ENCODE measurements at places on chromosomes 5 and 9. TPM values are rescaled to one million over a fixed set of nuclear protein-coding genes. Genes with fewer than 3 reads are reported as not detected.

DNA sequence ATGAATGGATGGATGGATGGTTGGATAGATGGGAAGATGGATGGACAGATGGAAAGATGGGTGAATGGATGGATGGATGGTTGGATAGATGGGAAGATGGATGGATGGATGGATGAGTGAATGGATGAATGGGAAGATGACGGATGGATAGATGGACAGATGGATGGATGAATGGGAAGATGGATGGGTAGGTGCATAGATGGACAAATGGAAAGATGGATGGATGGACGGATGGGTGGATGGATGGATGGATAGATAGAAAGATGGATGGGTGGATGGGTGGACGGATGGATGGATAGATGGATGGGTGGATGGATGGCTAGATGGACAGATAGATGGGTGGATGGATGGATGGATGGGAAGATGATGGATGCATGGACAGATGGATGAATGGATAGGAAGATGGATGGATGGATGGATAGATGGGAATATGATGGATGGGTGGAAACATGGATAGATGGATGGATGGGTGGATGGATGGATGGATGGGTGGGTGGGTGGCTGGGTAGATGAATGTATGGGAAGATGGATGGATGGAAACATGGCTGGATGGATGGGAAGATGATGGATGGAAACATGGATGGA, 16.5 kb upstream of the EXOC3 start:
- DNase-seq, result no peak

GRCh38 chr5:71886406-71886805, 167.3 kb downstream of the CARTPT start:
- DNase-seq, result no peak

DNA sequence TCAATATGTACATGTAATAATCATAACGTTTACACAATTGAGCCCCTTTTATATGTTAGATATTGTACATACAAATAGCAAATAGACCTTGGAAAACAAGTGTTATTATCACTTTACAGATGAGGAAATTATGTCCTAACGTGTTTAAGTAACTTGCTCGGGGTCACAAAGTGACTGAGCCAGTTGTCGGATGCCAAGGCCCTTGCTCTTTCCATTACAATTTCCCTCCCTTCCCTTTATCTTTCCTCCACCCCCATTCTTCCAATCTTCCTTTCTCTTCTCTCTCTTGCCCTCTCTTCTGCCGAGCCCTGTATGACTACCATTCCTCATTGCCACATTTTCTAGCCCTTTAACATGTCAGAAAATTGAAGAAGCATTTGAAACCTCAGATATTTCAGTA, 34.4 kb upstream of the RAD23B start:
- no peak for DNase-seq

DNA sequence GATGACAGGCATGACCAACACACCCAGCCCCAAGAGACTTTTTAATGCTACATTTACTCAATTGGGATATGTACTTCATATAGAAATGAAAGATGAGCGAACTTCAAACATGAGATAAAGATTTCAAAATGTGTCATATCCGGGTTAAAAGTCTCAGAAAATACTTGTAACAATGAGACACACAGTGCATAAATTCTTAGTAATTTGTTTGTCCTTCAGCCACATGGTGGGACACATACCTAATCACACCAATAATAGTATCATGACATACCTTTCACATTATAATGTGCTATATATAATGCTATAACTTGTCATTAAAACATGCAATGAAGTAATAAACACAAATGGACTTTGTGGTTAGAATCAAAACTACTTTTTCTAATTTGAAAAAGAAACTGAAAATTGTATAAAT, 204.7 kb upstream of the RFX3 start:
- DNase-seq, result no peak

DNA sequence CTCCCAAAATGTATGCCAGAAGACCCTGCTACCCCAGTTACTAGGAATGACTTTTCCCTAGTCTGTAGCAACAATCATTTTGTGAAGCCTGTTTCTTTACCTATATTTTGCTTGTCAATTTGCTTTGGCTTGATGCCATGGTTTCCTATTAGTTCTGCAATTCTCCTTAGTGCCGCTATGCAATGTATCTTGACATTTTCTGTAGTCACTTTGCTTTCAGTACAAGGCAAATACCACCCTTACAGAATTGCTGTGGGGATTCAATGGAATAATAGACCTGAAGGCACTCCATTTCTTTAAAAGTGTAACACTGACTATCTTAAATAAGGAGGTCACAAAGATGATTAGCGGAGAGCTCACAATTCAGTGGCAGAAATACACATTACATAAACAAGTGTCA, 291.1 kb downstream of the NR2F1-AS1 start:
- DNase-seq, result no peak

Gene APC
- polyA plus RNA-seq, result 35.3 TPM

Gene PCDHAC2
- polyA plus RNA-seq, result 0.93 TPM

Gene BAAT
- polyA plus RNA-seq, result 0.47 TPM

DNA sequence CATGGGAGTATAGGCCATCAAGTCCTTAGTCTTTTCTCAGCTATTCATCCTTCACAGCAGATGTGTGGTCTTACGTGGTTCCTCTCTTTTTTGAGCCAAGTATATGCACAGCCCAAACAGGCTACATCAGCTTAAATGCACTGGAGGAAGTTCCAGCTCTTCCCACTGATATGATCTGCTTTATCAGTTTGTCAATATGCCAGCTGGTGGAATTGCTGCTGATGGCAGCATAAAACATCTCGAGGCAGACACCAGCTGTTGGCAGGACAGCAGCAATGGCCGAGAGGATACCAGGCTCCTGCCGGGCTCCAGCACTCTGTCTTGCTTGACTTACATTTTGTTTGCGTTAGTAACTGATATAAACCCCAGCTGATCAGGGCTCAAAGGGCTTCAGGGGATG, 143.4 kb downstream of the TENT4A start:
- DNase-seq, result no peak

GRCh38 chr9:121563881-121564460, 64.3 kb upstream of the GGTA1 start:
- DNase-seq, result no peak

DNA sequence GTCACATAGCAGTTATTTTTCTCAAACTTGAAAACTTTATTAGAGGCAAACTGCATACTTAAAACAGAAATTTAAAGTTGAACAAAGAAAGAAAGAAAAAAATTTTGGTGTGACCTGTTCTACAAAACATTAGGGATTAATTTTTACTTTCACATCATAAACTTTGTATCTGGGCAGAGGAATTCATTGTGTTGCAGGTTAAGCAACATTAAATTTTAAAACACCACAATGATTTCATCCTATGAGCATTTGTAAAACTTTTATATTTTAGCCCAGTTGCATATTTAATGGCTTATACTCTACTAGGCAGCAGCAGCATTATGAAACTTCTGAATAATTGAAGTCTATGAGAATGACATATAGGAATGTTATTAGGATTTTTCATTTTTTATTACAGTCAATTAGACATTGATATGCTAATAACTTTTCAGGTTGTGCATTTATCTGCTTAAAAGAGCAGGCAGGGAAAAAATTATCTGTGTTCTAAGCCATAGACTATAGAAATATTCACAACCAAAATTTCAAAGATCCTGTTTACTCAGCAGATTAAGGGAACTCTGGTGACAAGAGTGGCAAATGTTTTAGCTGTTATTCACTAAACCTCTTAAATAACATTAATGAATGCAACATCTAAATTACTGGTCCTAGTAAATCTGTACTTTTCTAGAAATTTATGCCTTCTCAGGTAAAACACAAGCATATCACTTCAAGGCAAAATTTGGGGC, 1088.5 kb upstream of the CDH6 start:
- no peak for DNase-seq

GRCh38 chr9:78273761-78274160, 23.2 kb upstream of the PSAT1 start:
- no peak for DNase-seq

Gene TAS2R1
- 0.42 TPM for polyA plus RNA-seq

- DNase-seq, result no peak
These were observed 140.4 kb downstream of the GABBR2 start for GRCh38 chr9:98568234-98568908.

- no peak for DNase-seq
These were observed 8.5 kb downstream of the CDX1 start for GRCh38 chr5:150175076-150175475.

DNA sequence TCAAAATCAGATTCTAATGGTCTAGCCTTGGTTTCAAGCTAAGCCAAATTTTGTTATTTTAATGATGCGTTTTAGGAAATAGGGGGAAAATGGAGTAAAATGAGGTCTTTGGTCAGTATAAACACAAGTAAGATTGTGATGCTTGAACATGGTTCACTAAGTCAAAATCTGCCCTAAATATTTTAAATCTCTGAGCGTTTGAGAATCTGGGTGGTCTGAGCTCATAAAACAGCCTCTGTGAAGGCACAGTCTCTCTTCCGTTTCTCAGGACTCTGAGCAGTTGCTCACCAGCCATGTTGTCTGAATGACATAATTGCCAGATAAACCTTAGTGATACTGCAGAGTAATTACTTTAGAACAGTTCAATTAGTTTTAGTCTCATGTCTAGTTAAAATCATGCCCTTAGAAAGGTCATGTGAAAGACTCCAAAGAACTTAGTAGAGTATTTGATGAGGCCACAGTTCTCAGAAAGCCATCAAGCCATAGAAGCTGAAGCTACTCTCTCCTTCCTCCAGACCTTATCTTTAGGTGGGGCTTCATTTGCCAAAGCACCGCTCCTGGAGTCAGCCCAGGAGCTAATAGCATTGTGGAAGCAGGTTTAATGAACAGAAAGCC, 257.1 kb upstream of the MAP3K1 start:
- no peak for DNase-seq

GRCh38 chr5:156019571-156020180, 307.3 kb upstream of the SGCD start:
- DNase-seq, result no peak

GRCh38 chr5:19406576-19407365, 581.2 kb downstream of the CDH18 start:
- no peak for DNase-seq

DNA sequence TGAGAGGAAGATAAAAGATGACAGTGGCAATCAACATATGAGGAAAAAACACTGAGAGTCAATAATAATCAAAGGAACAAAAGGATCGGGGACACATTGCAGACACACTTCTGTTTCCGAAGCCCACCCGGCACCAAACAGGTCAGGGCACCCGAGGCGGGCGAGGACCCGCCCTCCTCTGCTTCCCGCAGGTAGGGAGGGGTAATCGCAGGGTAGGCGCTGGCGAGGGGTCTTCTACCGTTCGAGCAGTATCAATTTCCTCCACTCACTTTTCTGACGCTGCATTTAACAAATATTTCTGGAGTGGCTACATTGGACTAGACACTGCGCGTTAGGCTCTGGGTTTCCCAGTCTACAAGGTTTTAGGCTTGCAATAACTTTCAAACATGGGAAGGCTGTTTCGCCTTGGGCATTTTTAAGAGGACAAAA, 1.3 kb downstream of the TXN start:
- no peak for DNase-seq

- no peak for DNase-seq
These were observed 54.6 kb upstream of the STXBP1 start for GRCh38 chr9:127557466-127557869.

- DNase-seq, result no peak
These were observed 31.3 kb downstream of the IRX4 start for GRCh38 chr5:1851290-1851934.

DNA sequence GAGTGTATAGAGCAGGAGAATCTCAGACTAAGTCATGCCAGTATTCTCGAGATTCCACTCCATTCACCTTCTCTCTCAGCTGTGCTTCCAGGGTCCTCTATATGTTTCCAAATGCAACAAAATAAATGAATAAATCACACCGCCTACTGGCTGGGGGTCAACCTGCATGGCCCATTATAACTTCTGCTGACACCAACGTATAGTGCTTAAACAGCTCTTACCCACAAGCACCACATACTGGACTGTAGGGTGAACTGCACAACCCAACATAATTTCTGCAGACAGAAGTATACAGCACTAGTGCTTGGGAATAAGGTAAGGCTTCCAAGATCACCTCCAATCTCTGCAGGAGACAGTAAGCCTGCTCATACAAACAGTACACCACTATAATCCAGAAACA, 33.1 kb upstream of the HTR4 start:
- no peak for DNase-seq

Gene MTRR
- polyA plus RNA-seq, result 62.1 TPM

All from left kidney (tissue), 8 donors.